Gastrocnemius medialis (tissue), 4 donors: ENCODE measurements at places on chromosomes 7 and 10. TPM values are rescaled to one million over a fixed set of nuclear protein-coding genes. Genes with fewer than 3 reads are reported as not detected.

DNA sequence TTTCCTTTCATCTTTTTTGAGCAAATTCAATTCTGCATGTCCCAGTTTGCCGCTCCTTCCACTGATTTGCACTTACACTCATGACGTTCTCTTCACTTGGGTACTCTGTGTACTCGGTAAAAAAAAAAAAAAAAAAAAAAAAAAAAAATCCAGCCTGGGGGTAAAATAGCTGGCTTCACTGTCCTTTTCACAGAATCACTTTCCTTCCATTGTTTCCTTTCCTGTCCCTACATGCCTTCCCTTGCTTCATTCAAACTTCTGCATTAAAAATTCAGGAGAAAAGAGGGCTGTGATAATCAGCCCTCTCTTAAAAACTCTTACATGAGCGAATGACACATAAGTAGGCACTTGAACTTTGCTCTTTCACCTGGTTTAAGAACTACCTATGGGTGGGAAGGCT is 8.7 kb downstream of the ANKRD1 start:
- no peaks in the 10 kb centered on the region for H3K4me1 ChIP-seq
- DNase-seq = no peak
- no peaks in the 10 kb centered on the region for H3K27me3 ChIP-seq
- peak overlapping the region; percentile 70 for H3K27ac ChIP-seq

- H3K4me3 ChIP-seq = no peak overlapping the region
- H3K4me1 ChIP-seq = peaks cover 65% of the 10 kb centered on the region
Observed at GRCh38 chr7:44265728-44266127, 59.7 kb downstream of the CAMK2B start.

DNA sequence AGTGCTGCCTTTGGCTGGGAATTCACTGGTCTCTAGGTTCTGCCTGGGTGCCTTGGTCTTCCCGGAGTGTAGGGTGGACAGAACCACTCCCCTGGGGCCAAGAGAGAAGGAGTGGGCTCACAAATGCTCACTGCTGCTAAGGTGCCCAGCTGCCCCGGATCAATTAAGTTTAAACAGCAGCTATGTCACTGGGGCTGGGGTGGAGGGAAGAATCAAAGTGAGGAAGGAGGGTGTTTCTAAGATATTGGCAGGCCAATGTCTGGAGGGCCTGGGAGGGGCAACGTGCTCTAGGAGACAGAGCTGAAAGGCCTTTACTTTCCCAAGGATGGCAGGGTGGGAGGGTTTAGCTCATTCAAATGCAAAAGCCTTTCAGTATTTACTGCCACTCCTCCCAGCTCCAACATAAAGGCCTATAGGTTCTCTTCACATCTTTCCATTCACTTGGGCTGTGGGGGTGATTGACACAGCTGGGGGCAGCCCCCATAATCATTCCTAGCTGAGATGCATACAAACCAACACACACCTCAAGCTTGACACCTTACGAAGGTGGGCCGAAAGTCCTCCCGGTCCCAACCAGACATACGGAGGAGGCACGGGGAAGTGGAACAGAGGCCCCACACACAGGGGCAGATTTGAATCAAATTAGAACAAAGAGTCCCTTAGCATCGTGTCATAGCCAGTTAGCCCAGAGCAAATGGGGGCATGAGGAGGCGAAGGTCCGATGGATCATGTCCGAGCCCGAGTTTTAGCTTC is 108.0 kb upstream of the EFCAB10 start:
- H3K36me3 ChIP-seq = no peaks in the 10 kb centered on the region
- peaks cover 7% of the 10 kb centered on the region for H3K4me1 ChIP-seq
- H3K4me3 ChIP-seq = no peak overlapping the region
- DNase-seq = no peak

TAS2R5 gene
- 3.4 TPM for total RNA-seq

DNA sequence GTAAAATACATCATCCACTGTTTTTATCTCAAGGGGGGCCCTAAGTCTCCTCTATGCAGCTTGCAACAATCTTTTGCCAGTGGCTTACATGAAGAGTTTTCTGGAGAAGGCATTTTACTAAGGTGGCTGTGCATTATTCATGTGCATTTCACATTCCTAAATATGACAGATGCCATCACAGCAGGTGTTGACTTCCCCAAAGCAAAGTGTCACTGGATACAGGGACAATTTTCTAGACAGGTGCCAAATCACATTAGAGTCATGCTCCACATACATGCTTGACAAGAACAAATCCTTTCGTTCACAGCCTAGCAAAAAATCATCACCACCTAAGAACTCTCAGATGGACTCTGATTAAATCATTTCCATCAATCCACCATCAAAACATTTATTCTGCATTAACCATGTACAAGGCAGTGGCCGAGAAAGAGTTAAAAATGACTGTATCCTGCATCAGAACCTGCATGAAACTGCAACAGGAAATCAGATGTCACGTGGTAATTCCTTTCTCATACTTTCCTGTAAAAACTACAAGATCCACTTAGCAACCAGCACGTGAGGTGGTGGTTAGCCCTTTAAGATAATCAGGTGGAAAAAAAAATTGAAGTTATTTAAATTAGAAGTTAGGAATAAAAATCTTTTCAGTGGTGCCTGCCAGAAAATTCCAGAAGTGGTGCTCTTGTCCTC is 88.2 kb upstream of the AFAP1L2 start:
- H3K4me3 ChIP-seq = no peak overlapping the region
- DNase-seq = no peak
- no peaks in the 10 kb centered on the region for H3K27me3 ChIP-seq
- H3K27ac ChIP-seq = peak overlapping the region; percentile 62

DEPP1 gene
- 331 TPM for total RNA-seq

ATOH7 gene
- total RNA-seq = not detected

DNA sequence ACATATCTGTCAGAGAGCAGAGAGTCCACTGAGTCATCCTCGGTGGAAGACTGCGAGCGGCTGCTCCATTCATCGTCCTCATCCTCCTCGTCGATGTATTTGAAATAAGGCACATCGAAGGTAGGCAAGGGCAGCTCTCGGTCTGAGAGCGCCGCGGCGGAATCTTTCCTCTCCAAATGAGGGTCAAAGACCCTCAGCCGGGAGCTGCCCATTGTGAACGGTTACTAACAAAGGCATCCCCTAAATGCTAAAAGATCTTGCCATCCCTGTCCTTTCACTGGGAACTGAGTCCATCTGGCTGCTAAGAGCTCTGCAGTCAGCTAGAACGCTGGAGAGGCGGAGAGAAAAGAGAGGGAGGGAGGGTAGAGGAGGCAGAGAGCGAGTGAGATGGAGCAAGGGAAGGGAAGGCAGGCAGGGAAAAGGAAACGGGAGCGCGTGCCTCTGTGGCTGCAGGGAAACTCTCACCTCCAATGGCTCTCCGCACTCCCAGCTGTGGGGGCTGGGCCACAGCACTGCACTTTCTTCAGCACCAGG is 163.4 kb downstream of the RAPGEF5 start:
- no peak overlapping the region for H3K27ac ChIP-seq
- no peaks in the 10 kb centered on the region for H3K36me3 ChIP-seq
- no peak overlapping the region for H3K4me3 ChIP-seq
- no peak for DNase-seq

DNA sequence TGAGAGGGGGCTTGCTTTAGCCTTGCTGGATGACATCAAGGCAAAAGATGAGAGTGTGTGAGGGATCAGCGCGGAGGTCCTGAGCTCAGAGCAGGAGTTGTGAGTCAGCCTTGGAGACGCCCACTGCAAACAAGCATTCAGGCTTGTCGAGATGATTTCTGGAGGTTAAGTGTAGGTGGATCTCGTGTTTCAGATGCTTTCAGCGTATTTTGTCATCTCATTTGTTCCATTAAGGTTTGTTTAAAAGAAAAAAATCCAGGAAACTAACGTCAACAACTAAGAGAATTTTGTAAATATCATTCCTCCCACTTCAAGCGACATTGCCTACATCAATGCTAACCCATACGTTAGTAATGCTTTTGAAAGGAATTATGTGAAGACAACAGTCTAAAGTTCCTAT is 715.4 kb upstream of the NRP1 start:
- H3K36me3 ChIP-seq = no peaks in the 10 kb centered on the region
- DNase-seq = no peak
- H3K27ac ChIP-seq = no peak overlapping the region
- H3K4me3 ChIP-seq = no peak overlapping the region
- no peaks in the 10 kb centered on the region for H3K27me3 ChIP-seq

DNA sequence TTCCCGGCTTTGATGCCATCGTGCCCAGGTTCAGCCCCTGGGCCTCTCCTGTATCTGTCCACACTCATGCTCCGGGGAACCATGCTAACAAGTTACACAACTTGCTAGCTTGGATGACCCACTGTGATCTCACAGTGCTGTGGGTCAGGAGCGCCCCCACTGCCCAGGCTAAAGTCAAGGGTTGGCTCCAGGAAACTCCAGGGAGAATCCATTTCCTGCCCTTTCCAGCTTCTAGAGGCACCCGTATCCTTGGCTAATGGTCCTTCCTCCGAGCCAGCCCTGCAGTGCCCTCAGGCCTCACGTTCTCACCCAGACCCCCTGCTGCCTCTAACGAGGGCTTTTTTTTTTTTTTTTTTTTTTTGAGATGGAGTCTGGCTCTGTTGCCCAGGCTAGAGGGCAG is 19.5 kb downstream of the AMZ1 start:
- H3K36me3 ChIP-seq = no peaks in the 10 kb centered on the region
- no peak overlapping the region for H3K27ac ChIP-seq
- H3K4me3 ChIP-seq = no peak overlapping the region
- H3K27me3 ChIP-seq = peaks cover 4% of the 10 kb centered on the region
- H3K4me1 ChIP-seq = no peaks in the 10 kb centered on the region

GRCh38 chr10:72123616-72124015 is 35.3 kb upstream of the SPOCK2 start:
- peaks cover 7% of the 10 kb centered on the region for H3K4me1 ChIP-seq
- no peaks in the 10 kb centered on the region for H3K27me3 ChIP-seq
- no peak overlapping the region for H3K27ac ChIP-seq
- no peak overlapping the region for H3K4me3 ChIP-seq

HABP2 gene
- not detected for total RNA-seq

- no peak for DNase-seq
- H3K36me3 ChIP-seq = no peaks in the 10 kb centered on the region
- no peak overlapping the region for H3K27ac ChIP-seq
- H3K27me3 ChIP-seq = no peaks in the 10 kb centered on the region
- no peak overlapping the region for H3K4me3 ChIP-seq
Observed at GRCh38 chr10:86155054-86155921, 211.3 kb downstream of the GRID1 start.

GRCh38 chr7:131506597-131506996 is 49.8 kb downstream of the PODXL start:
- H3K27ac ChIP-seq = no peak overlapping the region
- no peak for DNase-seq
- H3K4me3 ChIP-seq = no peak overlapping the region
- H3K4me1 ChIP-seq = peaks cover 7% of the 10 kb centered on the region

- H3K4me1 ChIP-seq = no peaks in the 10 kb centered on the region
- no peaks in the 10 kb centered on the region for H3K27me3 ChIP-seq
- no peak overlapping the region for H3K4me3 ChIP-seq
Observed at GRCh38 chr7:66556549-66557213, 72.0 kb upstream of the KCTD7 start.

LEP gene
- total RNA-seq = not detected
